8988T (cell line): ENCODE measurements at places on chromosomes 3 and 15.

GRCh38 chr15:73282567-73283365 is 86.0 kb downstream of the HCN4 start:
- no peak for DNase-seq

- no peak for DNase-seq
These were observed 40.7 kb downstream of the GLCE start for GRCh38 chr15:69200832-69201745.

DNA sequence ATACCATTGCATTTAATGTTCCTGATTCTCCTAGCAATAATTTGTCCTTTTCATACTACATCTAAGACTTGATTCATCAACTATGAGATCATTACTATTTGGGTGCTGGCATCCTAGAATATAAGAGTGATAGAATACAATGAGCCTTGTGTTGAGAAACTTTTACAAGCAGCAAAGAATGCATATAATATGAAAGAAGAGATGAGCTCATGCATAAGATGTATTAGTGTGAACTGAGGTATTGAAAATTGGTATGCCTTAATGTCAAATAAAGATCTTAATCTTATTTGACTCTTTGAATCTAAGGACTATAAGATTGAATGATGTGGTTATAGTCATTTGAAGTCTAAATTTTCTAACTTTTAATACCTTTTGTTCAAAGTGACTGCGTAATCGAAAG is 220.0 kb upstream of the ARHGEF26 start:
- DNase-seq: no peak

DNA sequence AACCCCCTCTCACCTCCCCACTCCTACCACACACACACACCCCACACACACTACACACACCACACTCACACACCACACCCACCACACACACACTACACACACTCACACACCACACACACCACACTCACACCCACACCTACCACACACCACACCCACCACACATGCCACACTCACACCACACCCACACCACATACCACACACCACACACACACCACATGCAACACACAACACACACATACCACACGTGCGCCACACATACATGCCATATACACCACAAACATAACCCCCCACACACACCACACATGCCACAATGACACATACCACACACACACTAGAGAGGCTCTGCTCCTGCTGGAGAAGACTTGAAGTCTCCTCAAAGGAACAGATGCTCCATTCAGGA is 5.9 kb upstream of the ITPKA start:
- DNase-seq: no peak

DNA sequence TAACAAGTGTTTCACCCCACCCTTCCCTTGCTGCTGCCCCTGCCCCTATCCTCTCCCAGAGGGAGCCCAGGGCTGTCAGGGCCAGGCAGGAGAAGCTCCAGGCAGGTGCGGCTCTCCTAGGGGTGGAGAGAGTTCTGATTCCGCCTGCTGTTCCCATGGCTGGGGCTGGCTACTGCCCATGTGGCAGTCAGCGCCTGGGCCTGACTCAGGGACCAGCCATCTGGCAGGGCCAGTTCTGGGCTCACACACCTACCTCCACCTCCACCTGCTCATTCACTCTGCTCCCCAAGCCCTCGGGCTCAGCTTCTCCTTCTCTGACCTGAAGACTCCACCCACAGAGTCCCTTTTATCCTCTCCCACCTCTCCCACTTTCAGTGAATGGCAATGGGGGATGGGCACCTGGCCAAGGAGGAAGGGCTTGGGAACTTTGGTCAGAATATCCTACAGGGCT is 23.4 kb downstream of the AMOTL2 start:
- no peak for DNase-seq

DNA sequence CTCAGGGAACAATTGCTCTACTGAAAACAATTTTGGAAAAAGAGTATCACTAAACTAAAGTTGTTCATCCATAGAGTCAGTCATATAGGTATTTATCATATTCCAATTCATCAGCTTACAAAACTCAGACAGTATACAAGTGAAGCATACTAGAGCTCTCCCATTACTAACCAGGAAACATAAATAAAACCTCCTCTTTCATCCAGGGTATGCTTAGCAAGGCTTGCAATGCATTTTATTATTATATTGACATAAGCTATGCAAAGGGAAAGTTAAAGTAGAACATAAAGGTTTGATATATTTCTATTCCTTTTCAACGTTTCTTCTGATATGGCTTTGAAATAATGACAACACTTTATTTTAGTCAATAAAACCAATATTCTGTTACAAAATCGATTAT is 106.7 kb downstream of the GOLIM4 start:
- no peak for DNase-seq

- no peak for DNase-seq
These were observed 60.3 kb upstream of the TRA2B start for GRCh38 chr3:185998136-185998535.

GRCh38 chr3:57856675-57857074 is 100.6 kb downstream of the SLMAP start:
- DNase-seq: no peak

- peak; percentile 47 for DNase-seq
These were observed 34.5 kb downstream of the POMGNT2 start for GRCh38 chr3:43071313-43071893.

DNA sequence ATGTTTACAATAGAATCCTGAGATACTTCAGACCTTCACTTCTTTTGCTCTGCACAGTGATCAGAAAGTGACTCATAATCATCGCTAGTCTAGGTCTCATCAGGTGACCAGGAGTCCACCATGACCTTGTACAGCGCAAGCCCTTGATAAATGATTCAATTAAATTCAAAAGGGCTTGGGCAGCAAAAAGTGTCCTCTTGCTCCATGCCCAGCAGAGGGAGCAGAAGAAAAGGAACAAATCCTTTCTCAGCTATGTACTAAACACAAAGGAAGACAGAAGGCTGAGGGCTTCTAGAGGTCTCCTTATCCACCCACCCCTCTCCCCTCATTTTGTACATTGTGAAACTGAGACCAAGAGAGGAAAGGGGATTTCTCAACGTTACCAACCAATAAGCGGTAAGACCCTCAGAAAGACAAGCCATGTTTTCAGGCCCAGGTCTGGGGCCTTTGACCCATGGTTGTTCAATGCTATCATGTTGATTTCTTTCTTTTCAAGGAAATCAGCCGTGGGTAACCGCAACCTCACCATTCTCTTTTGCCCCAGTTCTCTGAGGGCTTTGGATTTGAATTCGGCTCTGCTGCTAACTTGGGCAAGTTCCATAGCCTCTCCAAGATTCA is 74.8 kb downstream of the AQP9 start:
- no peak for DNase-seq

GRCh38 chr3:40196966-40197365 is 112.5 kb upstream of the EIF1B start:
- DNase-seq: no peak

DNA sequence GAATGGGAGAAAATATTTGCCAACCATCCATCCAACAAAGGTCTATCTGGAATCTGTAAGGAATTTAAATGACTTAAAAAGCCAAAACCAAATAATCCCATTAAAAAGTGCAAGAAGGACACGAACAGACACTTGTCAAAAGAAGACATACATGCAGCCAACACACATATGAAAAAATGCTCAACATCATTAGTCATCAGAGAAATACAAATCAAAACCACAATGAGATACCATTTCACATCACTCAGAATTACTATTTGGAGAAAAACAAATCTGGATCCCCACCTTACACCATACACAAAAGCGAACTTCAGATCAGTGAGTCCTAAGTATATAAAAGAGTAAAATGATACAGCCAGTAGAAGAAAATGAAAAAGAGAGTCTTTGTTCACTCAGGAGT is 58.6 kb upstream of the MNS1 start:
- DNase-seq: no peak

GRCh38 chr15:88833731-88834100 is 30.5 kb downstream of the ACAN start:
- no peak for DNase-seq

DNA sequence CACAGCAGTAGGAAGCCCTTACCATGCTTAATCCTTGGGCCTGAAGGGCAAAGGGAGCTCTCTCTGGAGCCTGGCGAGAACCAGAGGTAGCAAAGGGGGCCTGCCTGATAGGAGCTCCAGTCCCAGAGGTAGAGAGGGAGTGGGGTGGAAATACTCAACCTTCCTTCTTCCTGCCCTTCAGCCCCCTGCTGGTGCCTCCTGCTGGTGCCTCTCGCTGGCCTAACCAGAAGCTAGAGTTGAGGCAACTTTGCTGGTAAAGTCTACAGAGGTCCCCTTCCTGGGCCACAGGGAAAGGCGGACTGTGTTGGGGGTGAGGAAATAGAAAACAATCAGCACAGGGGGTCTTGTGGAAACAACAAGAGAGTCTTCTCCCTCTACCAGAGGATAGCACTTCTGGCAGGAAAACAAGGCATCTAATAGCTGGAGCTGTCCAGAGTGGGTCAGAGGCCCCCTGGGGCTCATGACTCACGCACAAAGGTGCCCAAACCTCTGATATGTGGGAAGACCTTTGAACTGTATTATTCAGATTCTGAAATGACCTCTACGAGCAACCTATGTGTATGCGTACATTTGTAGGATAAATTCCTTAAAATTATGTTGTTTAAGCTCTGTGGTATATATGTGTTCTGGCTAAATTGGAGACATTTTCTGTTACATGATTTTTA is 133.9 kb downstream of the LRRC28 start:
- no peak for DNase-seq
